Activated T-cell treated with anti-CD3 and anti-CD28 coated beads, Interleukin-2, amount 50 U/mL, for 48 hours (primary cell): ENCODE measurements at places on chromosomes 11 and 22.

DNA sequence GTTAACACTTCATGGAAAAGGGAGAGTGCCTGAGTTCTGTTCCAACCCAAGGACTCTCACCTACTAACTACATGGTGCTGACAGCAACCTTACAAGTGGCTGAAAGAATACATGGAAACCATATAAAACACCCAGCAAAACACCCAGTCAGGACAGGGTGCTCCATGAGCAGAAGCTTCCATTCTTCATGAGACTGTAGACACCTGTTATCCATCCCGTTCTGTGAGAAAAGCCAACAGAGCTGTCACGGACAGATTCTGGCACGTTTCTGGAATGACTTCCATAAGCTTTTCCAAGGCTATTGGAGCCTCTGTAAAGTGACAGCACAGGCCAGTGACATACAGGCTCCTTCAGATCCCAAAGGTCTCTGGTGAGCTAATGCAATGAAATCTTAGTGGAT lies 23.2 kb downstream of the PRR14L start:
- no peak for DNase-seq

DNA sequence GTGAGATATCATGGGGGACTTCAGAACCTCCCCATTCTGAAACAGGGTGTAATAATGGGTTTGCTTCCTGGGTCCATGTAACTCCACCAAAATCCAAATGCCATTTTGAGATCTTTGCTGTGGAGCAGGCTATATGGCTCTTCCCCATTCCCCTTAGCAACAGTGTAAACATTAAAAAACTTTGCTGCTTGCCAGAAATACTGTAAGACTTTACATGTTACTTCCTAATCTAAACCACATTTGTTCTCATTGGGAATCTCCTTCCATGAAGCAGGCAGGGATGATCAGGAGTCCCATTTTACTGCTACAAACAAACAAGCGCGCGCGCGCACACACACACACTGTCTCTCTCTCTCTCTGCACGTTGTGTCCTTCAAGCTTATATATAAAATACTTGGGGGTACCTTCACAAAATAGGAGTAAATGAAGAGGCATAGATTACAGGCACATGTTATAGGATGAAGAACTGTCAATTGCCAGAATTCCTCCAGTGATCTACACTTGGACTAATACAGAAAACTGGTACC lies 86.5 kb downstream of the ANO3 start:
- DNase-seq, result no peak

DNA sequence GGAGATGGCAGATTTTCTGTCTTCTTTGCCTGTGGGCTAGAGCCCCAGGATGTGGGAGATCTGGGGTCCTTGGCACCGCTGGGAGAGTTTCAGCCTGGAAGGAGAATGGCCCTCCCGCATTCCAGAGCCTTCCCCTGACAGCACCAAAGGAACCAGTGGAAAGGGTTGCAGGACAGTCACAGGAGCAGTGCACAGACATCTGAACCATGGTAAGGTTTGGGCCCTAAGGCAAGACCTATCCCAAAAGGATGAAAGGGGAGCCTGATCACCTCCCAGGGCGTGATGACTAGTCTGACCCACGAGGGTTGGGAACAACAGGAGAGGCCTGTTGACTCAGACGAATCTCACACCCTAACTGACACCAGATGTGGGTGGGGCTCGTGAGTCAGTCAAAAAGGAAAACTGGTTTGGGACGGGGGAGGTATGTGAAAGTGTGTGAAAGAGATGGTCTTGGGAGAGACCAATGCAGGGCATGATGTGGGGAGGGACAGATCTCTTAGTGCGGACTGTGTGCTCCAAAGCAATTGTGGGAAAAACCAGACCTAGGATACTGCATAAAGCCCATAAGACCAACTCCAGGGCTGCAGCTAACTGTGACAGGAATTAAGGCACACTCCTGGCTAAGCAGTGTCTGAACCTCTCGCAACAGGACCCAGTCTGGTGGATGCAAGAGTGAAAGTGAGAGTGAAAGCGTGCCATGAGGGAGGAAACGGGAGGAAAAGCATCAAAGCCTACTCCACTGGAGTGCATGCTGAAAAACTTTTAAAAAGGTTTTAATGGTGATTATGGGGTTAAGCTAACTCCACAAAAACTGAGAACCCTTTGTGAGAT lies 39.1 kb upstream of the GLYAT start:
- no peak for DNase-seq

DNA sequence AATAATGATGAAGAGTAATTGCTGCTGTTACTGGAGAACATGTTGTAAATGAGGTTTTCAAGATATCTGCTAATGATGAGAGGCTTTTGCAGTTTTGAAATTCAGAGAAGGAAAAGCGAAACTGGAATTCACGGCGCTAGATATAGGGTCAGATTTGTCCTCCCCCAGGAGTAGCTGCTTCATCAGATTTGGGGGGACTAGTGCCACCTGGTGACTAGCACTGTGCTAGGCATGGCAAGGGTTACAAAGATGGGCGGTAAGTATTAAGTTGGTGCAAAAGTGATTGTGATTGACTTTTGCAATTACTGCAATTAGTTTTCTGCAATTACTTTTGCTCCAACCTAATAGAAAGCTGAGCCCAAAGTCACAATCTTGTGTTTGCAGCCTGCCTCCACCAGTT lies 879.9 kb upstream of the TENM4 start:
- no peak for DNase-seq

- DNase-seq, result no peak
These were observed 564.4 kb upstream of the LUZP2 start for GRCh38 chr11:23932485-23932898.

- no peak for DNase-seq
These were observed 558.4 kb upstream of the CADM1 start for GRCh38 chr11:116062490-116063171.

DNA sequence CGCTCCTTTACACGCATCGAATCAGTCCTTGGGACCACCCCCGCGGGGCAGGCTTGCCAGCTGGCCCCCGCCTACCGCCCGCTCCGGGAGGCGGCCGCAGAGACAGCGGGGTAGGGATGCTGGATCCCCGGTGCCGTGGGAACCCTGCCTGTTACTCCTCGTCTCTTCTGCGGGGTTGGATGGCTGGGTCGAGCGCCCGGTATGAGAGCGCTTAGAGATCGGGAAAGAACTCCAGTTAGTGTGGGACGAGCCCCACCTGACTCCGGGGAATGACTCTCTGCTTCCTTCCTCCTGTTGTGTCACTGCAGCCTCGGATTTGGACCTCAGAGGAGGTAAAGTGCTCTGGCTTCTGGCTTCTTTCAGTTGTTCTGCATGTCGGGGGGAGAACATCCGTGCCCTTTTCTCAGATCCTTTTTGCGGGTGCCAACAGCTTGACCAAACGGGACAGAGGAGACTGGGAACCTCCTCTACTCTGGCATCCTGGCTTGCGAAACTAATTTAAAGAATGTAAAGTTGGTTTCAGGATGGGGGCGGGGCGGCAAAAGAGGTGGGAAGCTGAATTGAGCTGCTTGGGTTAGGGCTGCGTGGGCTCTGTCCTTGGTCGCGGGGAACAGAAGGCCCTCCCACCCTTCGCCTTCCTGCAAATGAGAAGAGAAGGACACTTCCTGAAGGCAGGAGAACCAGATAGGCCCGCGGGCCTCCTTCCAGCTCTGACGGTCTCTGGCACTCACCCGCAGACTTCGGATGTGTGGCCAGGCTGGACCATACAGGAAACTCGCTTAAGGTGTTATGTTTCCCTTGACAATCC lies 938 bp downstream of the LAYN start:
- DNase-seq, result peak; percentile 35

GRCh38 chr11:1875093-1875850 lies 16.4 kb downstream of the PRR33 start:
- no peak for DNase-seq

- no peak for DNase-seq
These were observed 104.0 kb upstream of the AKIP1 start for GRCh38 chr11:8806974-8807373.

- peak; percentile 58 for DNase-seq
These were observed 31.9 kb downstream of the FLI1 start for GRCh38 chr11:128725630-128726319.

GRCh38 chr22:30036656-30037055 lies 43.6 kb upstream of the HORMAD2 start:
- no peak for DNase-seq

DNA sequence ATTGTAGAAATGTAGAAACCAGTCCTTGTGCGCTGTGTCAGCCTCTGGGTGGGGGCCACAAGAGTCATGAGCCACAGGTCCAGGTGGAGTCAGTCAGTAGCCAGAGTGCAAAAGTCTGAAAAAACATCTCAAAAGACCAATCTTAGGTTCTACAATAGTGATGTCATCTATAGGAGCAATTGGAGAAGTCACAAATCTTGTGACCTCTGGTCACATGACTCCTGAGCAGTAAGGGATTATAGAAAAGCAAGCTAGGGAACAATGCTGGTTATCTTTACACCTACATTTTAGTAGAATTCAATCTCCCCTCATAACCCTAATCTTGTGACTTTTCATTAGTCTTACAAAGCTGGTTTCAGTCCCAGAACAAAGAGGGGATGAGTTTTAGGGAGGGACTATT lies 82.7 kb downstream of the CCDC83 start:
- no peak for DNase-seq

- no peak for DNase-seq
These were observed 526.7 kb downstream of the BRD1 start for GRCh38 chr22:49300951-49301397.

GRCh38 chr11:65498042-65498726 lies 661 bp upstream of the MALAT1 start:
- peak; percentile 80 for DNase-seq

DNA sequence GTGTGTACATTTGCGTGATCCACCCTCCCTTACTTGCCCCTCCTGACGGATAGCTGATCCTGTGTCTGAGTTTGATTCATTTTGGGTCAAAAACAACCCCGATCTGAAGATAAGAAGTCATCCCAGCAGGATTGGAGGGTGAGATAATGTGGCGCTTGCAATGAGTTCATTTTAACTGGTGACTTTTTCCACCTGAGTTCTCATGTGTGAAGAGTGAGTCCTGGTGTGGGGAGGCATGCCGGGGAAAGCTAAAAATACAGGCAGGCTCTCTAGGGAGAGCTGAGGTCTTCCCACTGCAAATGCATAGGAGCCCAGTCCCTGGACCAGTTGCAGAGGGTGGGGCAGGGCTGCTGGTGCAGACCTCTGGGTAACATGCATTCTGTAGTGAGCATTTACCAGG lies 35.7 kb upstream of the ELF5 start:
- no peak for DNase-seq

- no peak for DNase-seq
These were observed 262.1 kb downstream of the DDX10 start for GRCh38 chr11:108926841-108927577.

DNA sequence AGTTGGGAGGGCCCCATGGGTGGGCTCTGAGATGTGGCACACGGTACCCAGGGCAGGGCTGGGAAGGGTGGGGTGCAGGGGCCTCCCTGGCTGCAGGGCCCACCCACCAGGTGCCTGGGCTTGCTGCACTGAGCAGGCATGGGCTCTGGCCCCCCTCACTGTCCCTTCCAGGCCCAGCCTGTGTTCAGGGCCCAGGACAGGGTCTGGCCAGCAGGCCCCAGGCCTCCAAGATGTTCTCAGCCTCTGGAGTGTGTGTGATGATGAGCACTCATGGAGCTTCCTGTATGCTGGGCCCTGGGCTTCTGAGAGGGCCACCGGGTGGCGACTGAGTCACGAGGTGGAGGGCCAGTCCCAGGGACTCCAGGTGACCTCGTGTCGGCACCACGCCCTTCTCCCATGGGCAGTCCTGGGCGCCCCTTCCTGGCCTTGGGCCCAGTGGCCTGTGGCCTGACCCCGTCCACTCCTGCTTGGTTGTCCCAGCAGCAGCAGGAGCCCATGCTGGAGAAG lies 55.9 kb upstream of the CCDC188 start:
- peak; percentile 40 for DNase-seq

DNA sequence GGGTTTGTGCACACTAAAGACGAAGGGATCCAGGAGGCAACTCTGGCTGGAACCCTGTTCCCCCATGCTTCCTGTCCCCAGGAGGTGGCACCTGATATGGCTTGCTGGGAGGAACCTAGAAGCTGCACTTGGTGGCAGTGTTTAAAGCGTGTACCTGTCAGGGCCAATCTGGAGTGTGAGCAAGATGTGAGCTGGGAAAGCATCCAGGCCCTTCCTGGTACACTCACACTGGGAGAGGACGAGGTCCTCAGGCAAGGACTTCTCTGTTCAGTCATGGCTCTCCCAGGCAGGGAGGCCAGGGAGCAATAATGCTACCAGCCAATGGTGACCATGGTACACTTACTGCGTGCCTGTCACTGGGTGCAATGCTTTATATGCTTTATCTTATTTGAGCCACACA lies 130.7 kb upstream of the NECTIN1 start:
- no peak for DNase-seq
